SK-N-SH (cell line): ENCODE measurements at places on chromosomes 5 and 9. TPM values are rescaled to one million over a fixed set of nuclear protein-coding genes. Genes with fewer than 3 reads are reported as not detected.
A peak's percentile ranks its signal among the peaks of the same experiment; 100 is the strongest.

FAM163B gene
- polyA plus RNA-seq, result 0.05 and 0.15 TPM in 2 replicates

ANXA2R gene
- 1.7 and 1.9 TPM in 2 replicates for polyA plus RNA-seq

YTHDC2 gene
- polyA plus RNA-seq, result 3.5 and 4.7 TPM in 2 replicates

PCDHA9 gene
- 0.02 TPM in 2 replicates for polyA plus RNA-seq

CYLC2 gene
- not detected in 2 replicates for polyA plus RNA-seq

PCDHGB7 gene
- 14.2 and 19.1 TPM in 2 replicates for polyA plus RNA-seq

IL3 gene
- polyA plus RNA-seq, result not detected in 2 replicates

PCDHB16 gene
- polyA plus RNA-seq, result 2.3 and 2.7 TPM in 2 replicates

DIRAS2 gene
- not detected in 2 replicates for polyA plus RNA-seq

C9orf43 gene
- polyA plus RNA-seq, result 0.47 and 0.58 TPM in 2 replicates

C8G gene
- 0.28 and 0.49 TPM in 2 replicates for polyA plus RNA-seq

SPATA9 gene
- polyA plus RNA-seq, result 0.07 and 0.13 TPM in 2 replicates

DNA sequence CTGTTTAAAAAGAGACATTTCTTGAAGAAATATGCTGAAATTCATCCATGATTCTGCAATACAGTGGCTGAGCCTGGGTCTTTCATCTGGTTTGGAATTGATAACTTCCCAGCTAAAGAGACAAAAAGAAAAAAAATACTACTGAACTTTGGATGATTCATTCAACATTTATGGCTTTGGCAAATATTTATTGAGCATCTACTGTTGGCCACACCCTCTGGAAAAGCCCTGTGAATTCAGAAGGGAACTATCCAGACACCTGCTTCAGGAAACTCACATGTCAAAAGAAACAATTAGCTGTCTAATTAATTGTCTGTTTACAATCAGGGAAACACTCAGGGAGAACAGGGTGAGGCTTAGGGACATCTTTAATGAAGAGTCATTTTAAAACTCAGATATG, 17.8 kb upstream of the ZNF622 start:
- H3K36me3 ChIP-seq, result no peaks in the 10 kb centered on the region
- no peak overlapping the region for H3K27ac ChIP-seq
- H3K27me3 ChIP-seq, result no peaks in the 10 kb centered on the region
- DNase-seq, result no peak
- no peak overlapping the region for H3K4me3 ChIP-seq

GRCh38 chr9:111393971-111394370, 63.9 kb upstream of the OR2K2 start:
- no peaks in the 10 kb centered on the region for H3K4me1 ChIP-seq
- H3K36me3 ChIP-seq, result peaks cover 68% of the 10 kb centered on the region
- H3K27me3 ChIP-seq, result no peaks in the 10 kb centered on the region

GRCh38 chr5:19866090-19866450, 121.9 kb downstream of the CDH18 start:
- no peaks in the 10 kb centered on the region for H3K36me3 ChIP-seq
- H3K4me1 ChIP-seq, result no peaks in the 10 kb centered on the region; the same call in 1 of the 2 replicates
- H3K4me3 ChIP-seq, result no peak overlapping the region
- 0 out of 2 replicates have a peak, but pooled peaks cover 5% of the 10 kb centered on the region for H3K27me3 ChIP-seq

- no peak overlapping the region for H3K4me3 ChIP-seq
- H3K27ac ChIP-seq, result no peak overlapping the region
- DNase-seq, result no peak
- no peaks in the 10 kb centered on the region for H3K27me3 ChIP-seq
These were observed 487.4 kb downstream of the CETN3 start for GRCh38 chr5:89922161-89922560.

- no peaks in the 10 kb centered on the region for H3K27me3 ChIP-seq
- no peak for DNase-seq
- H3K4me1 ChIP-seq, result no peaks in the 10 kb centered on the region
- H3K27ac ChIP-seq, result no peak overlapping the region
These were observed 18.1 kb downstream of the SLC12A2 start for GRCh38 chr5:128101676-128102075.

GRCh38 chr5:132054031-132054696, 6.3 kb upstream of the IL3 start:
- no peak for DNase-seq
- no peaks in the 10 kb centered on the region; the same call in 1 of the 2 replicates for H3K27me3 ChIP-seq
- H3K4me3 ChIP-seq, result no peak overlapping the region
- no peaks in the 10 kb centered on the region for H3K36me3 ChIP-seq
- no peak overlapping the region for H3K27ac ChIP-seq
- no peaks in the 10 kb centered on the region for H3K4me1 ChIP-seq

DNA sequence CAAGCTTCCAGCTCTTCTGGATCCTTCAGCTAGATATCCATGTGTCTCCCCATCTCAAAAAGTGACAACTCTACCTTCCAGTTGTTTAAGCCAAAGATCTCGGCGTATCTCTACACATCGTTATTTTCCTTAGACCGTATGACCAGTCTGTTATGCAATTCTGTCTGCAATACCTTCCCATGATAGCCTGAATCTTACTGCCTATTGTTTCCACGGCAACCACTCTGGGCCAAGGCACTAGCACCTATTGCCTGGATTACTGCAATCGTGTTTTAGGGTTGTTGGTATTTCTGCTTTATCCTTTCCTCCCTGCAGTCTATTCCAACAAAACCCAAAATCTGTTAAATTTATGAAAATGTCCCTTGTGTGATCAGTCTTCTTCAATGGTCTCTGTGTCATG, 448.4 kb downstream of the MTRR start:
- no peaks in the 10 kb centered on the region for H3K36me3 ChIP-seq
- no peak overlapping the region for H3K27ac ChIP-seq
- DNase-seq, result no peak
- H3K4me1 ChIP-seq, result no peaks in the 10 kb centered on the region
- no peaks in the 10 kb centered on the region for H3K27me3 ChIP-seq

GRCh38 chr5:148828511-148829247, 2.3 kb downstream of the ADRB2 start:
- H3K4me1 ChIP-seq, result peaks cover 11% of the 10 kb centered on the region; the same call in 1 of the 2 replicates
- H3K4me3 ChIP-seq, result peak overlapping the region; percentile 6; the same call in 1 of the 2 replicates
- no peak for DNase-seq
- no peaks in the 10 kb centered on the region for H3K36me3 ChIP-seq

- no peak overlapping the region for H3K4me3 ChIP-seq
- H3K27ac ChIP-seq, result no peak overlapping the region
- DNase-seq, result no peak
- H3K36me3 ChIP-seq, result no peaks in the 10 kb centered on the region
- H3K27me3 ChIP-seq, result no peaks in the 10 kb centered on the region
These were observed 368.2 kb downstream of the NDUFS4 start for GRCh38 chr5:53928641-53929040.

DNA sequence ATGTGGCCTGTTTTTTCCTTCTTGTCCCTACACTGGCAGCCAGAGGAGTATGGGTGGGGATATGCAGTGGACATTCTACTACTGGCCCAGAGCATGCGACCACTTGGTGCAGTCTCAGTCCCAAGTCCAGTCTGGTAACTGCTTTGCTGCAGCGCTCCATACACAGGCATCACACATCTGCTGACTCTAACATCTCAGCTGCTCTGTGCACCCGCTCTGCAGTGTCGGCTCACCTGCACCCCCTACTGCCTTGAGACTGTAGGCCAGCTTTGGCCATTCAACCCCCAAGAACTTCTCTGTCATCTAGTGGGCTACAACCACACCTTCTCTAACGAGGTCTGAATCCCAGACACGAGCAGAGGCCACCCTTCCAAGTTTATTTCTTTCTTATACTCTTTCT, 46.4 kb upstream of the SLCO6A1 start:
- H3K4me1 ChIP-seq, result no peaks in the 10 kb centered on the region
- H3K4me3 ChIP-seq, result no peak overlapping the region
- no peaks in the 10 kb centered on the region for H3K27me3 ChIP-seq
- no peaks in the 10 kb centered on the region for H3K36me3 ChIP-seq
- DNase-seq, result peak; percentile 11
- H3K27ac ChIP-seq, result no peak overlapping the region

DNA sequence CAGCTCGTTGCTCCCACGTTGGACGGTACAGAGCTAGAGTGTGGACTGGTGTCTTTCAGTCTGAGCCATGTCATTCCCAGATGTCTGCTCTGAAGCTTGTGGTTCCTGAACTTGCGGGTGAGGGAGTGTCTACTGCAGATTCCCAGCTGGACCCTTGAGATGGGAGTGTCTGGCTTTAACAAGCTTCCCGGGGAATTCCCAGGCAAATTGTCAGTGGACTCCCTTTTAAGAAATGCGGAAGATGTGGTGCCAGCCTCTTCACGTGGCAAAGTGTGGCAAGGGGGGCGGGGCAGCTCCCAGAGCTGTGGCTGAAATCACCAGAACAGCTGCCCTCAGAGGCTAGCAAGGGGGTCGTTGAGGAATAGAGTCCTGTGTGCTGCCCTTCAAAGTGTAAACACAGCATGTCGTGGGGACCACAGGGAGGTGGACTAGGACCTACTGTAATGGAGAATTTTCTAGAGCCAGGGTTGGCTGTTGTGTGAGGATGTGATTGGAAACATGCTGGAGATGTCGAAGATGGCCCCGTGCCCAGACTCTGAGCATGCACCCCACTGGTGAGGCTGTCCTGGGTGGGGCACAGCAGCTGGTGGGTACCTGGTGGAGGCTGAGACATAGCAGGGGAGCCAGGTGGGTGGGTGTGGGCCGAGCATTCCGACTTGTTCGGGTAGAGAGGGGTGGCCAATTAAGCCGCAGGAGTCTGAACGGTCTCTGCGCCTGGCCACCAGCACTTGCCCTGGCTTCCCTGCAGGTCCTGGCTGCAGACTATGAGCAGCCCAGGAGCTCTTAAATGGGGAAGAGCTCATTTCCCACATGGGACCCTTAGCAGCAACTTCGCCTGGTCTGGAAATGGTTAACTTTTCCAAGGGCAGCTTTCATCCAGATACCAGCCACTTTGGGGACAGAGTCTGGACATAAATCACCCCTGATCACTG, 37.4 kb downstream of the PRRX2 start:
- H3K27me3 ChIP-seq, result no peaks in the 10 kb centered on the region
- H3K4me3 ChIP-seq, result no peak overlapping the region
- no peaks in the 10 kb centered on the region; the same call in 1 of the 2 replicates for H3K4me1 ChIP-seq
- DNase-seq, result no peak
- no peaks in the 10 kb centered on the region for H3K36me3 ChIP-seq

DNA sequence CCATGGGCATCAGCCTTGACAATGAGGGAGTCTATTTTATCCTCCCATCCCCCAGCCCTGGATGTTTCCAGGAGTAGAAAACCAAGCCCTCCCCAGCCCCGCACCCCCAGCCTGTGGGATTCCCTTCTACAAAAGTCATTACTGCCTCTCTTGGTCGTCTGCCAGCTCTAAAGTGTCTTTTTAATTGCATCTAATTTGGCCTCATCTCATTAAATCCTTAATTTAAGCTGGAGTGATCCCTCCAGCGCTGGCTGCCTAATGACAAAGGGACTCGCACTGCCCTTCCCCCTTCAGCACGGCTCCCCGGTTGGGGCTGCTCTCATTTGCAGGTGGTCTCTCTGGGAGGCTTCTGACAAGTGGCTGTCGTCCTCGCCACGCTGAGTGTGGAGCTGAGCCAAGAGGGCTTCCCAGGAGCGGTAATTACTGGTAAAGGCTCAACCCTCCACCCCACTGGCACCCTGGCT, 107.9 kb upstream of the ALDH1B1 start:
- no peak overlapping the region for H3K27ac ChIP-seq
- peak; percentile 48 for DNase-seq
- H3K36me3 ChIP-seq, result no peaks in the 10 kb centered on the region
- H3K4me3 ChIP-seq, result no peak overlapping the region

GRCh38 chr5:31754358-31754704, 115.4 kb downstream of the PDZD2 start:
- peaks cover 41% of the 10 kb centered on the region; the same call in 1 of the 2 replicates for H3K4me1 ChIP-seq
- DNase-seq, result no peak
- H3K27ac ChIP-seq, result peak overlapping the region; percentile 64; the same call in 1 of the 2 replicates
- H3K36me3 ChIP-seq, result no peaks in the 10 kb centered on the region
- H3K4me3 ChIP-seq, result no peak overlapping the region

DNA sequence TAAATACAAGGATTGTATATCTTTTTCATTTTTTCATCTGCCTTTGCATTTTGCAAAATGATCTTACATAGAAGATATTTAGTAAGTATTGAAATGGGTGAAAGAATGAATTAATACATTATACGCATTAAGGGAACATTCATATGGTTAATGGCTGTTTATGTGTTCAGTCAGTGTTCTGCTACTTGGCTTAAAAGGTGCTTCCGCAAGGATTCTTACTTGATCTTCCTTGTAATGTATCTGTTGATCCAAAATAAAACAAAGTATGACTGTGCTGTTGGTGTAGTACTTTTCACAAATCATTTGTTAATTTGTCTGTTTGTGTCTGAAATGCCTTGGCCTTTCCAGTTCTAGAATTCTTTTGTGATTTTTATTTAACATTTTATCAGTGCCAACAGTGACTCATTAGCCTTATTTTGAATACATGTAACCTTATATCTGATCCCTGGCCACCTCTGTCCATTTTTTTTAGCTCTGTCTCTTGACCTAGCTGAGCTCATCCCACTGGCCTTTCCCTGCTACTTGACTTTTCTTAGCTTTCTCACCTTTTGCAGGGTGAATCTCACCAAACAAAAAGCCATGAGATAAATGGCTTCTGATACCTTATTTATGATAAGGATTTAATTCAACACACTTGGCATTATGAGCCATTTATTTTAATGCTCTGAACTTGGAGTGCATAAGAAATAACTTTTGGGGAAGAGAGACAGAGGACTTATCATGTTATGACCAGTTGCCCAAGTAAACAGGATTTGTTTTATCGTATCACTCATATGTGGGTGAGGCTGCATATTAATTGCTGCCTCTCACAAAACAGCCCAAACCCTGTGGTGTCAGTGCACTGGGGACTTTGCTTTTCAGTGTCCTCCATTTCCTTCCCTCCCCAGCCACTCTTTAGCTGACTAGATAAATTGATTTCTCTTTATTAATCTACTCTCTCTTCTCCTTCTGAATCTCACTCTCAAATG, 340.3 kb downstream of the KDM4C start:
- DNase-seq, result no peak
- no peak overlapping the region for H3K4me3 ChIP-seq
- H3K27ac ChIP-seq, result no peak overlapping the region
- H3K36me3 ChIP-seq, result no peaks in the 10 kb centered on the region
- H3K4me1 ChIP-seq, result no peaks in the 10 kb centered on the region

DNA sequence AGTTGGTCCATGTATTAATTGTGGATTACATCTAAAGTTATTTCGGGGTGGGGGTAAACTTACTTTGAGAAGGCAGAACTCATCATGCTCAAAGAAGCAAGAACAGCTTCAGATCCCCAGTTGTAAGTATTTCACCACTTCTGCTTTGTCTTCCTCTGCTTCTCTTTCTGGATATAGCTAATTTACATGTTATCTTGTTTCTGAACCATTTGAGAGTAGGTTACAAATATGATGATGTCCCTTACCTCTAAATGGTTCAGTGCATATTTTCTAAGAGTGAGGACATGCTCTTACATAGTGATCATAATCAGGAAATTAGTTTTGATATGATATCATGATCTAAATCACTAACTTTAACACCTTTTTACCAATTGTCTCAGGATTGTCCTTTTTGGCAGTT, 11.9 kb downstream of the TRIO start:
- no peaks in the 10 kb centered on the region for H3K36me3 ChIP-seq
- no peak overlapping the region for H3K27ac ChIP-seq
- peaks cover 44% of the 10 kb centered on the region for H3K4me1 ChIP-seq
- DNase-seq, result no peak
- no peak overlapping the region for H3K4me3 ChIP-seq

DNA sequence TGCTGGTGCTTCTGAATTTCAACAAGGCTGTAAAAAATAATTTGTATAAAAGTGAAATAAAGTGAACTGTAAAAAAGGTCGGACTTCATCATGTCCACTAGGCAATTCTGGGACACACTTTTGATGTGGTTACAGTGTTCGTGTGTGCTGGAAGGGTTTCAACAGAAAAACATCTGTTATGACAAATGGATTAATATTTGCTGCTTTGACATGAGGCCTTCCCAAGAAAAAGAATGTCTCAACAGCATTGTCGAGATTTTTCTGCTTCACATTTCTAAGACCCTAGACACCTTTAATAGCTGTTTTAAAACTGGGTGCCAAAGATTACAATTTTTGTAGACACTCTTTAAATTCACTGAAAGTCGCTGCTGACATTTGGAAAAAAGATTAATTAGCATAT, 216.6 kb downstream of the SLC12A2 start:
- no peak overlapping the region for H3K4me3 ChIP-seq
- H3K36me3 ChIP-seq, result no peaks in the 10 kb centered on the region
- no peak overlapping the region for H3K27ac ChIP-seq
- no peak for DNase-seq
- H3K27me3 ChIP-seq, result no peaks in the 10 kb centered on the region
- H3K4me1 ChIP-seq, result no peaks in the 10 kb centered on the region
